Muscle of leg (tissue), 16 donors: ENCODE measurements at places on chromosomes 7 and 10.

DNA sequence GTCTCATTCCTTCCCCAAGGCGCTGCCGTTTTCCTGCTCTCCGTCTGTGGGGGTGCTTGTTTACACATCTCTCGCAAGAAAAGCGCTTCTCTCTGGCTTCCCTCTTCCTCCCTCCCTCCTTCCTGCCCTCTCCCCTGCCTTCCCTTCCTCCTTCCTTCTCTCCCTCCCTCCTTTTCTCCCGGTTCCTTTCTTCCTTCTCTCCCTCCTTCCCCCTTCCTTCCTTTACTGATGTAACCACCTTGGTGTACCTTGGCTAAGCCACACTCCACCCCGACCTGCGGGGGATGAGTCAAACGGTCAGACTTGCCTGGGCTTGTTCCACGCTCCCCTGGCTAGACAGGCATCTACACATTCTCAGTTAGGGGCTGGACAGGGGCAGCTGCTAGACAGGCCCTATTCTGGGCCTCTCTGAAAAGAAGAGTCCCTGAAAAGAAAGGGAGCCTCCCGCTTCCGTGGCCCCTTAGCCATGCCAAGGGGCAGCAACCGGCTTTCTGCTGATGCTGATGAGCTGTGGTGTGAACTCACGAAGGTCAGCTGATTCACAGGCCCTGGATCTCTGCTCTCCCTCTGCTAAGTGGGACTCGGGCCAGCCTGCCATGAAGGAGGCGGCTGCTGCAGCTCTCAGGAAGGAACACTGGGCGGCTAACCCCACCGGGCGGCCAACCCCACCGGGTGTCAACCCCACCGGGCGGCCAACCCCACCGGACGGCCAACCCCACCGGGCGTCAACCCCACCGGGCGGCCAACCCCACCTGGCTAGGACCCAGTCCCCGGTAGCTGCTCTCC lies 216.8 kb downstream of the TCERG1L start:
- DNase-seq = peak; percentile 19

- no peak for DNase-seq
Measured at GRCh38 chr10:131427281-131427680, 115.8 kb upstream of the TCERG1L start.

- DNase-seq = no peak
Measured at GRCh38 chr7:90579181-90579688, 16.9 kb upstream of the CDK14 start.

DNA sequence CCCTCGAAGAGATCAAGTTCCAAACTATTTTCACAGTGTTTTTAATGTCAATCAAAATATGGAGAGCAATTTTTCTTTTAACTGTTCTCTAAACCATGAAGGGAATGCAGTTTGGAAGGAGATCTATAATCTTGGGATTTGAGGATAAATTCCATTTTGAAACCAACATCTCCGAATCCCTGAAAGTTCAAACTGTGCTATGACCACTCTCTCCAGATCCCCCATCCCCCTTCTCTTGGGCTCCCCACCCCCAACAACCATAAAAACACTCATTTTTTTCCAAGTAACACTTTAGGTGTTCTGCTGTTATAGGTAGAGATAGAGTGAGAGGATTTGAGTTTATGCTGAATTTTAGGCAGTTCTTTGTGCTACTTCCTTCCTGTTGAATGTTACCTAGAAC lies 1.7 kb downstream of the CALD1 start:
- no peak for DNase-seq

DNA sequence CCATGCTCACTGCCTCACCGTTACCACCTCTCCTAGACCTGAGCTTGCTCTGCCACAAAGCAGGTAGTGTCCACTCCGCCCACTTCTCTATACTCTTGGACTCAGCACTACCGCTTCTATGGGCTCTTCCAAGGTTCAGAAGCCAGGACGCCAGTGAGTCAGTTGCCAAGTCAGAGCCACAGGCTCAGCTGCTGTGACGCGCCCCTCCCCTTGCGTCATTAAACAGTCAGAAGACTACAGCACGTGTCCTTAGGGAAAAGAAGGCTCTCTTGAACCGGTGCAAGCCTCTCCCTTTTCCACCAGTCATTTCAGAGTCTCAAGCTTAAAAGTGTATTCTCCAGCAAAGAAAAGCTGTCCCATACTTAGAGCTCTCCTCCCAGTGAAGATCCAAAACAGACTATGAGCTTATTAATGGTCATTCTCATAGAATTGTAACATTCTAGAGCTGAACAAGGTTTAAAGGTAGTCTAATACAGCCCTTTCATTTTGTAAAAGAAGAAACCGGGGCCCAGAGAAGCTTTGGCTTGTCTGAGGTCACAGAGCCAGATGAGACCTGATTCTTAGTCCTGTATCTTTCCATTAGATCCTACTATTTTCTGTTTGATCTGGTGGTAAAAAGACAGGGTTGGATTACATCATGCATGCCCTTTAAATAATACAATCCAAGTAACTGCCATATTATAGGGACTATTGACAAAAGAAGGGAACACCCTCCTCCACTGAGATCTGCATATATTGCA lies 40.9 kb upstream of the MET start:
- DNase-seq = peak; percentile 66

- no peak for DNase-seq
Measured at GRCh38 chr10:61350794-61351193, 102.4 kb downstream of the TMEM26 start.

DNA sequence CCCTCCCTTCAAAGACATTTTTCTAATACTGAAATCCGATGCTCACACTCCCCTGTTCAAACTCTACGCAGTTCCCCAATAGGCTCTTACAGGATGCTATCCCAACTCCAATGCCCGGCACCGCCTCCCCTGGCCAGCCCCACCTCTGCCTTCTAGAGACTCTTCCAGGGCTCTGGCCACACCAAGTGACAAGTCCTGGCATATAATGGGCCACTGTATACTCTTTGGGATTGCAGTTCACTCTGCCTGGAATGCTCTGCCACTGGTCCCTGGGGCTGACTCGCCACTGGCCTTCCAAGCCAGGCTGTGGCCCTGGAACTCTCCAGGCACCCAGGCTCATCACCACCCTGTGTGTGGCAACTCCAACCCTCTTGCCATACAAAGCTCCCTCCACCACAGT lies 3.1 kb upstream of the BRI3 start:
- no peak for DNase-seq

DNA sequence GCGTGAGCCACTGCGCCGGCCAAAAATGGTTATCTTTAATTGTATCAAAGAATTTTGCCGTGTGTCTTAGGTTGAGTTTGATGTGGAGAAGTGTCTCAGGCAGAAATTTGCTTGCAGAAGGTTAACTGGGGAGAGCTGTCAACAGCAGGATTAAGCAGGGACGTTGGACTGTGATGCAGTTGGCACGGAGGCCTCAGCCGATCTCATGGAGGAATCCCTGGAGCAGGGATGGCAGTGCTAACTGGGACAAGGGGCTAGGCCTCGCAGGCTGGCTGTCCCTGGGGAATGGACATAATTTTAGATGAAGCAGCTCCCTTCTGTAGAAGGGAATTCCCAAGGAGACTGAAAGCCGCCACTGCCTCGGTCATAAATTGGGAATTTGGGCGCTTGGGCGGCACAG lies 12.3 kb upstream of the KIF5B start:
- DNase-seq = no peak

DNA sequence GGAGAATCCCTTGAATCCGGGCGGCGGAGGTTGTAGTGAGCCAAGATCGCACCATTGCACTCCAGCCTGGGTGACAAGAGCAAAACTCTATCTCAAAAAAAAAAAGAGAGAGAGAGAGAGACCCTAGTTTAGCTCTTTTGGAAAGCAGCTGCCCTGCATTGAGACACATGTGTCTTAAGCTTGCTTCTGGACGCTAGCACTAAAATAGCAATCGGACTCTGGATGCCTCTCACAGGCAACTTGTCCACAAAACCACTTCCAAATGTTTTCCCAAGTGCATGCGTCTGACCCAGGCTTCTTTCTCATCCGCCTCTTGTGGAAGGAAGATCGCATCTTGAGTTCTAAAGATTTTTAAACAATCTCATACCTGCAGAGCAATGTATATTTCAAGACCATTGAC lies 182.7 kb downstream of the CUX1 start:
- DNase-seq = peak; percentile 79
